CD4-positive, alpha-beta T cell treated with Interleukin-6 at 100 ng/mL for 8 hours (primary cell): ENCODE measurements at places on chromosomes 6 and 20.

GRCh38 chr6:123925350-123925749 is 121.7 kb downstream of the NKAIN2 start:
- no peak for DNase-seq

GRCh38 chr6:4819706-4820283 is 43.6 kb downstream of the CDYL start:
- DNase-seq = no peak

- DNase-seq = no peak
These were observed 113.6 kb downstream of the TRERF1 start for GRCh38 chr6:42337985-42338743.

- DNase-seq = no peak
These were observed 24.5 kb downstream of the FRK start for GRCh38 chr6:116036075-116036773.
